ENCODE measurements at places on chromosomes 2 and 18.
A peak's percentile ranks its signal among the peaks of the same experiment; 100 is the strongest.

DNA sequence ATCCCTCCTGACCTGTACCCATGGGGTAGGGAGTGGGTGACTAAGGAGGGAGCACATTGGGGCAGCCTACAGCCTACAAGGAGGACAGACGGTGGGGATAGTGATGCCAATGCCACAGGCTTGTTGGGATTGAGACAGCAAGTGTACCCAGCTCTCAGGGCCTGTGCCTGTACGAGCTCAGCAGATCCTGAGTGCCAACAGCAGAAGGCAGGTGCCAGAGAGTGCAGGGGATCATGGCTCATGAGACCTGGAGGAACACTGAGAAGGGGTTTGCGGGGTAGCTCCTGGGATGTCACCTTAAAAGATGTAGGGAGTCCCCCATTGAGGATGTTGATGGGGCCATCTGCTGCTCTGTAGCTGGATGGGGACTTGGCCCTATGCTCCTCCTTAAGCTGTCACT, 10.3 kb upstream of the SNED1 start:
- DNase-seq, result no peak

DNA sequence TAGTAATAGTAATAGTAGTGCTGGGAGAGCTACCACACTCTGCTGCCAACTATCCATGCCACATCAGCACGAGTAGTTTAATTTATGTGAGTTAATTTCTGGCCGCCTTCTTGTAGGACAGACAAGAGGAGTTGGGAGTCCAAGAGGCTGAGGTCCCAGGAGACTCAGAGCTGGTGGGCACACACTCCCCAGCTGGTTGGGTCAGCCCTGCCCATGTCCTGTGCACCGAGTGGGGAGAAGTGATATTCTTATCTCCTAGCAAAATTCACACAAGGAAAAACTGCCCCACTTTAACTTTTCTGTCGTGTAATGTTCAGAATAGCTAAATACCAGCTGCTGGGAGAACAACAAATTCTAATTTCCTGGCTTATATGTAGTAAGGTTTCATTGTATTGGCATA, 15.2 kb upstream of the MAP4K4 start:
- DNase-seq, result no peak

GRCh38 chr18:31979714-31980113, 36.8 kb upstream of the TRAPPC8 start:
- no peak for DNase-seq

GRCh38 chr2:134420259-134420658, 166.4 kb downstream of the MGAT5 start:
- DNase-seq, result no peak

GRCh38 chr18:12518326-12518725, 110.6 kb downstream of the PRELID3A start:
- no peak for DNase-seq

DNA sequence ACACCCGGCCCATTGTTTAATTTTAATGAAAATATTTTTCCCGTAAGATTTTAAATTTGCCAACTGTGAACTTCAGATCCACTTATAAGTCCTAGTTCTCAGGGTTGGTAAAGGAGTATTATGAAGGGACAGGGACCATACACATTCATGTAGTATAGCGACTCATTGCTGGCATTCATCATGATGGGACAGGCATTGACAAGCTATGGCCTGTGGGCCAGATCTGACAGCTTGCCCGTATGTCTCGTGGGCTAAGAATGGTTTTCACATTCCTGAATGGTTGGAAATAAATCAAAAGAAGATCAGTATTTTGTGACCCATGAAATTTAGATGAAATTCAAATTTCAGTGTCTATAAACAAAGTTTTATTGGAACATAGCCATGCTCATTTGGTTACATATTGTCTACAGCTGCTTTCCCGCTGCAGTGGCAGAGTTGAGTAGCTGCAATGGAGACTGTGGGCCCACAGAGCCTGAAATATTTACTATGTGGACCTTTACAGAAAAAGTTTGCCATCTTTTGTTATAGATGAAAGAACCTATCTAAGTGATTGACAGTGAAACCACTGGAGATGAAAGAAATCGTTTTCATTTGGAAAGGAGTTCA, 4.1 kb downstream of the RAPGEF4 start:
- no peak for DNase-seq

- no peak for DNase-seq
These were observed 251.6 kb downstream of the NUP35 start for GRCh38 chr2:183375821-183376220.

- DNase-seq, result no peak
These were observed 21.9 kb downstream of the RPIA start for GRCh38 chr2:88713408-88713807.

DNA sequence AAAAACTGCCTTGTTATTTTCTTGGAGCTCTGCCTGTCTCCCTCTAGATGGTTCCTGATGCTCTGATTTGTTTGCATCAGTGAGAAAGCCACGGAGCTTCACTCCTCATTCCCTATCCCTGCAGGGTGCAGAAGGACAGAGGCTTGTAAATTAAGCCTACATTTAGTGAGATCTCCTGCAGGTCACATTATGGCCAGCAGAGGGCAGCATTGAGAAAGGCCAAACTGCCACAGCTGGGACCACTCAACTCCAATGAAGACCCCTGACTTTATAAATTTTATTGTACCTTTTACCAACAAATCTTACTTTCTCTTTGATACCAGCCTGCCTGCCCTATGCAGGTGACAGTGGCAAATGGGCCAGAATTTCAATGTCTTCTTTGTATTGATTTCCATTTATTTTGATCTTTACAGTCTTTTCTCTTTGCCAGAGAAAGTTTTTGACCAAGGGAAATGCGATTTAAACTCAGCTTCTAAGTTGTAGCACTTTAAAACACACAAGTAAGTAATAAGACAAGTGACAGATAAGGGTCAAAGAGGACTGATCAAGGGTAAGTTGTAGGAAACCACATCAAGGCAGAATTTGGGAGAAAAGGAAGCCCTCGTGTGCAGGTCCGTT, 1029.1 kb upstream of the KLHL29 start:
- DNase-seq, result peak; percentile 7

DNA sequence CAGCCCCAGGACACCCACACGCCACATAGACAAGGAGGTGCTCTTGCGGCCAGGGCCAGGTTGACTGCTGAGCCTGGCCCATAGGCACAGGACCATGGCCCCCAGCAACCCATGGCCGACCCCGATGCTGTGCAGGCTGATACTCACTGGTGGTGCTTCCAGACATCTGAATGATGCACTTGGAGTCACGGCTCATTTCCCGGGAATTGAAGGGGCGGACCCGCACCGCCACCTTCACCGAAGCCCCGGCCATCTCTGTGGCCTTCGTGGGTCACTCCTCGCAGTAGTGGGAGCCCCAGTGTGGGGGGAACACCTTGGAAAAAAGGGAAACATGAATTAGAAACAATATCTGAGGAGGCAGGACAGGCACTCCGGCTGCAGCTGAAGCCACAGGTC, 22.5 kb downstream of the KIF1A start:
- no peak for DNase-seq

DNA sequence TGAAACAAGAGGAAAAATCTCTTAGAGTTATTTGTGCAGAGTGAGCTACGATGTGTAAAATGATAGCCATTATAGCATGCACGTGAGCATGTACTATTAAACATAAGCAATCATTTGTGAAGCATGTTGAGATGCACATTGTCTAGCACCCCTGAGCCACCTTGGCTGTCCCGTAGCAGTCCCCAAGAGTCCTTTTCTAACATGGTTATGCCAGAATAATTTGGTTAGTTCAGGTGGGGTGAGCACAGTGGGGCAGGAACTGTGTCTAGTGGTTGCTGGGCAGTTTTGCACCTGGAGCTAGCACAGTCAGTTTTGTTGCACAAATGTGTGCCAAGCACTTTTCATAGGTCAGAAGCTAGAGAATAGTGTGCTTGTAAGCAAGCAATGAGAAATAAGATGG, 809.8 kb downstream of the RNF144A start:
- DNase-seq, result no peak

- no peak for DNase-seq
These were observed 266.9 kb upstream of the FANCL start for GRCh38 chr2:58508006-58508405.

- DNase-seq, result no peak
These were observed 84.5 kb downstream of the FSHR start for GRCh38 chr2:49069829-49070228.

GRCh38 chr2:119305497-119306195, 61.0 kb downstream of the C2orf76 start:
- DNase-seq, result no peak

DNA sequence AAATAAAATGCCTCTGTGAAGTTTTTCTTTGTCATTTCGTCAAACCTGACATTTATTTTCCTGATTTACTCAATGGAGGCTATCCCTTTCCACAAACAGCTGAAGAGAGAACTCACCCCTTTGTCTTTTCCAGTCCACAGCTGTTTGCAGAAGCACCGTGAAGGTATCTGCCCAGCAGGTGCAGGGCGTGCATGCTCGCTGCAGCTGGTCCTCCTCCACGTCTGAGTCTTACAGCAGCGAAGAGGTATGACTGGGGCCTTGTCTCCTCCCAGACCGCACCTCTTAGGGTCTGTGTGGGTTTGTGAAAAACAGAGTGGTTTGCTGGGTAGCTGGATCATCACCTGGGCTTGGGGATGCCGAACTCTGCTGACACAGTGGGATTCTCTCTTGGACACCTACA, 9.7 kb downstream of the SPP2 start:
- DNase-seq, result no peak

GRCh38 chr2:29744976-29745375, 176.4 kb downstream of the ALK start:
- DNase-seq, result no peak

- DNase-seq, result no peak
These were observed 329.5 kb downstream of the PAX3 start for GRCh38 chr2:221969087-221969829.

DNA sequence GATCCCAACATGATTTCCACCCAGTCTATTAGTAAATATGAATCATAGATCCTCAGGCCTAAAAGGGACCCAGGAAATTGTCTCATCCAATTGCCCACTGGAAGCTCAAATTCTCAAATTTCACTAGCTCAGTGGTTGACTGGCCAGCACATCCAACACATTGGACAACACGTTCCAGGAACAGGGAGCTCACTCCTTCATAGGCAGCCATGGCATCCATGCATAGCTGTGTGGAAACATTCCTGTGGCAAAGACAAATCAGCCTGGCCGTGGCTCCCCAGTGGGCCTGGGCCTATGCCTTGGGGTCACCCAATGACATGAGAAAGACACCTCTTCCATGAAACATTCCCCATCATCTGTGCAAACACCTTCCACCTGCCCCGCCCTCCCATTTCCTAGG, 261.1 kb downstream of the ANAPC1 start:
- DNase-seq, result no peak

DNA sequence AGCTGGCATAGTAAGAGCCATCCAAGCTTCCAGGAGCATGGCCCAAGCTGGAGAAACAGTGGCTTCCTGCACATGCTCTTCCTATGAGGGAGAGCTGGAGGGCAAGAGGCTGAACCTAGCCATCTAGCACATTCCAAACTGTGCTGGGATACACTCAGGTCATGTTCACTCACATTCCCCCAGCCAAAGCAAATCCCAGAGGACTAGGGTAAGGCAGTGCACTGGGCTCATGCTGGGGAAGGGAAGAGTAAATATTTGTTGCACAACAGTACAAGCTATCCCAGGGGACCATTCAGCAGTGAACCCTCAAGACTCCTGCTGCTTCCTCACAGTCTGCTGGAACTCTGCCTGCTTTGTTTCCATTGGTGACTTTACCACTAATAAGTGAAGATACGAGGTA, 20.7 kb upstream of the GYPC start:
- no peak for DNase-seq
